ENCODE measurements at places on chromosomes 1 and 21.

- DNase-seq, result no peak
Measured at GRCh38 chr1:112618114-112618720, 724 bp downstream of the ST7L start.

DNA sequence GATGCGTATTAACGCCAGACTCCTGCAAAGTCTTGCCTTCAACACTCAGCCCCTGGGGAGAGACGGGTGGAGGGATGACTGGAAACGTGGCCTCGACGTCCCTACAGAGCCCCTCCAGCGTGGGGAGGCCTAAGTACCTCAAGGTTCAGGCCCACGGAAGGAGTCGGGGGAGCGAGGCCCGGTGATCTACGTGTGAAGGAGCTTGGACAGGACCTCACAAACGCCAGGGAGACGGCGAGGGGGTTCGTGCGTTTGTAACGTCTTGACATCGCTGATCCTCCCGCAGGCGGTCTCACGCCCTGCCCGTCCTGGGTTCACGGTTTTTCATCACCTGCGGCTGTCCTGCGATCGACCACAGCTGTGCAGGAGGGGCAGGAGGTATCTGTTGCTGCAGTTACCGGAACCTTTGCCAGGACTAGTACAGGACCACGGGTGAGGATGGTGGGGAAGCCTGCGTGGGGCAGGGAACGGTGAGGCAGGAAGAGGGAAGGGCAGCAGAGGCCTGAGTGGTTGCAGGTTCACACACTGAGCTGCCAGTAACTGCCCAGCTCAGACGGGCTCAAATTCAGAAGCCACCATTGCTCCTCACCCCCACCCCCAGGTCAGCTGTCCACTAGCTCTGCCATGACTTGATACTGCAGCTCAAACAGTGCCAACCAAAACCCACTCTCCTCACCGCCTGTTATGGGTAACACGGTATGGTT, 889 bp upstream of the CCNL2 start:
- DNase-seq, result no peak

GRCh38 chr1:151221616-151222015, 23.3 kb downstream of the PIP5K1A start:
- DNase-seq, result no peak

- DNase-seq, result no peak
Measured at GRCh38 chr1:228884615-228885566, 149.6 kb downstream of the RHOU start.

- peak; percentile 86 for DNase-seq
Measured at GRCh38 chr1:154627257-154628120, 19.5 kb upstream of the ADAR start.

GRCh38 chr1:20138346-20138745, 777 bp upstream of the PLA2G2F start:
- no peak for DNase-seq

GRCh38 chr1:119711804-119712341, at the start of gene PHGDH:
Gene PHGDH (plus strand): TSS chr1:119711934. CDS start chr1:119712023, 89 bp downstream.
- DNase-seq, result peak; percentile 57

- DNase-seq, result peak; percentile 61
Measured at GRCh38 chr1:46246548-46247435, 771 bp upstream of the RAD54L start.

- DNase-seq, result no peak
Measured at GRCh38 chr1:165395478-165395877, 39.0 kb upstream of the LMX1A start.

- no peak for DNase-seq
Measured at GRCh38 chr21:44441041-44441400, 14.3 kb upstream of the LRRC3 start.

DNA sequence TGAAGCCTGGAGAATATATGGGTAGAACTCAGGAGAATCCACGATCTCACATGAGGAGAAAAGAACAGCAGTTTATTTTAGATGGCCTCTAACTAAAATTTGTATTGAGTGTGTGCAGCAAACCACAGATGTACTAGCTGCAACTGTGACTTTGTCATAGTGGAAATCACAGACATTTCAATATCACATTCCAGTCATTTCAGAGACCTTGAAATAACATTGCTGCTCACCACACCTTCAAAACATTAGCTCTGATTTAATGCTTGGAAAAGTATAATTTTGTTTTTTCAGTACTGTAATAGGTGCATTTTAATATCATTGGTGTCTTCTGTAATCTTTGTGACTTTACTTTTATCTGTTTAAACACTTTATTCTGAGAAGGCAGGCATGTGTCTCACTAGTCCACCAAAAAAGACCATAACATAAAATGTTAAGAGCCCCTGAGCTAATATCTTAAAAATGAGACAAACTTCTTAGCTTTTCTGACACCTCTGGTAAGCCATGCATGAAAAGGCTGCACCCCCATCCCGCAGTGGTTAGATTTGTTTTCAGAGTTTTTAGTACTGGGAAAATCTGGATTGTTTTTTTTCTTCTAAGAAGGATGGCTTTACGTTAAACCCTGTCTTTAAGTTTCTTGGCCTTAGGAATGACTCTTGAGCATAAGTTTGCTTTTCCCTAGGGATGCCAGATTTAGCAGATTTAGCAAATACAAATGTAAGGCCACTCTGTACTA, 30.1 kb downstream of the KCNJ15 start:
- no peak for DNase-seq

- DNase-seq, result no peak
Measured at GRCh38 chr1:1612104-1612400, 3.2 kb upstream of the MIB2 start.

All from stimulated activated CD8-positive, alpha-beta memory T cell treated with anti-CD3 and anti-CD28 coated beads, Interleukin-2, amount 100 ng/mL, for 48 hours (primary cell).